ENCODE measurements at places on chromosomes 5 and 9.

DNA sequence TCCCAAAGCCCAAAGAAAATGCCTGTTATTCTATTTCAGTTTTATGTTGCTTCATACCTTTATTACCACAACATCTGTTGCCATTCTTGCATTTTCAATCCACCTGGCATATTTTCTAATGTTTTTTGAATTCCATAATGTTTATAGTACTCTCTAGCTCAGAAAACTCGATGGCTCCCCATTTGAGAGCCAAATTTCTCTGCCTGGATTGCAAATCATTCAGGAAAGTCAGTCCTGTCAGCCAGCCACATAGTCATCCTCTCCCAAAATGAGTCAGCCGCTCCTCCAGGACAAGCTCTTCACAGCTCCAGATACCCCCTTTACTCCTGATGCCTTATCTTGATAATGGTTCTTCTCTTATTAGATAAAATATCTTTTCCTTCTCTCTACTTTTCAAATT lies 78.2 kb upstream of the ADCY2 start:
- no peak for DNase-seq

DNA sequence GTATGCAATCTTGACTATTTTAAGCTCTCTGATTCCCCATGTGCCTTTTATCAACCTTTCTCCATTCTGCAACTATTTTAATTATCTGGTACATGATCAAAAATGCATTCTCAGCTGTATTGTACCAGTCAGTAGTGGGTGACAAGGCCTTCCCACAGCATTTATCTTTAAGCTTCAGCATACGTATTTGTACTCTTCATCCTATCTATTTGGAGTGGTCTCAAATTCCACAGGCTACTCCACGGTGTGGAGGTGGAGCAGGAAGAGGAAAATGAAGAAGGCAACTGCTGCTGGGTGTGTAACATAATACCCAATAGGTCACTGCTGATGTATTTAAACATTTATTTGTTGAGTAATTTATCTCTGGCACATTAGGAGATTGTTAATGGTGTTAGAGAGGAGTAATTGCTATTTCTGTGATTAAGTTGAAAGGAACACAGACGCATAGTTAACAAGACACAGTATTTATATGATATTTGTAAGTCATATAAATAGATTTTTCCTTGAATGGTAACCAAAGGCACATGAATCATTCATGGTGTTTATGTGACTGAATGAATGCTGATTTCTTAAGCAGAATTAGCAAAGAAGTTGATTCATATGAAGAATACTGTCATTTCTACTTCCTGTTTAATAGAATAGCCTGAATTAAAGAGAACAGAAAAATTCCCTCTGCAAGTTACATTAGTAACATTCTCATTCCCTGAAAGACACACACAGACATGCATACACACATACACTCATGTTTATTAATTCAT lies 153.8 kb upstream of the NR3C1 start:
- DNase-seq, result no peak

DNA sequence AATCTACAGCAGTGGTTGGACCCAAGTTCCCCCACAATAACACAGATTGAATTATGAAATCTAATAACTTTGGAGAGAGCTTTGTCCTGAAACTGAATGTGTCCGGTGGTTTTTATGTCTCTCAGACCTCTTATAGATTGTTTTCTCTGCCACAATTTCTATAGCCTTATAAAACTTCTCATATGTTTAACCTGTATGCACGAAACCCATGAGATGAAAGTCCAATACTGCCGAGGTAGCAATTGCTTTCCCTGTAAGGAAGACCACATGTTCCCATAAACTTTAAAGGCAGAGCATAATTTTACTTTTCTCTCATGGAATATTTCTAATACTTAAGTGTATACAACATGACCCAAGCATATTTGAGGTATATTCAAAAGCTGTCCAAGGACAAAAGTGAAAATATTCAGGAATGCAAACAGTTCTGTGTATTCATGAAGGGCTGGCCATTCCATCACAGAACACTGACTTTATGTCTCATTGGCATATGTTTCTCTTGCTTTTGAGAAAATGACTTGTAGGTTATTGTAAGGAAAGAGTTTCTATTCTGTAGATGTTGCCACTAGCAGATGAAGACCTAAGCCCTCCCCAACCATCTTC lies 94.4 kb upstream of the TLE4 start:
- DNase-seq, result no peak

- DNase-seq, result no peak
Measured at GRCh38 chr9:127463911-127464310, 12.6 kb downstream of the LRSAM1 start.

- DNase-seq, result no peak
Measured at GRCh38 chr5:164301708-164302107, 796.3 kb downstream of the MAT2B start.

- no peak for DNase-seq
Measured at GRCh38 chr5:53116597-53116996, 7.0 kb upstream of the MOCS2 start.

- DNase-seq, result peak; percentile 50
Measured at GRCh38 chr5:95644351-95645042, 2.1 kb upstream of the RFESD start.

DNA sequence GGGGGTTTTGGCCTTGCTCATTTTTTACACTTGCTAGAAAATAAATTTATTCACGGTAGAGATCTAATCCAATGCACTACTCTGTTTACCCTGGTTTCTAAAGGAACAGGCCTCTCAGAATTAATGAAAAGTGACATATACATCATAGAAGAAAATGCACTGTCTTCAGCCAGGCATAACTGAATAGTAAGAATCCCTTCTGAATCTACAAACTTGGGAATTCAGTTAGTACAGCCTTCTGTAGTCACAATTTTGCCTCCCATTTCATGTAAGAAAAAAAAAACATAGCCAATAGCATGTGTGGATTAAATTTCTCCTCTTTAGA lies 197.3 kb downstream of the CAAP1 start:
- no peak for DNase-seq

DNA sequence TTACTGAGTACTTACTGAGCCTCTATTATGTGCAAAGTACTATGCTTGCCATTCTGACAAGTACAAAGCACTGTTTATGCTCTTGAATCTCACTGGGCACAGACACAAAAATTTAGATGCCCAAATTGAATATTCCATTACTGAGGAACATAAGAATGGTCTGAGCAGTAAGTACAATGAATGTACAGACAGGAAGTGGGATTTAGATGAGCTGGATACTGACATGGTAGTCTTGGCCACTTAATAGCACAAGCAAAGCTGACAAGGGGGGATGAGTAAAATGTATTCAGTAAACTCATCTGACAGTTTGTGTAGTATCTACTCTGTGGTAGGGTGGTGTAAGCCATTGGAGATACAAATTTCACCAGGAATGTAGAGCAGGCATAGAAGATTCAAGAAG lies 132.4 kb downstream of the EFNA5 start:
- DNase-seq, result no peak

DNA sequence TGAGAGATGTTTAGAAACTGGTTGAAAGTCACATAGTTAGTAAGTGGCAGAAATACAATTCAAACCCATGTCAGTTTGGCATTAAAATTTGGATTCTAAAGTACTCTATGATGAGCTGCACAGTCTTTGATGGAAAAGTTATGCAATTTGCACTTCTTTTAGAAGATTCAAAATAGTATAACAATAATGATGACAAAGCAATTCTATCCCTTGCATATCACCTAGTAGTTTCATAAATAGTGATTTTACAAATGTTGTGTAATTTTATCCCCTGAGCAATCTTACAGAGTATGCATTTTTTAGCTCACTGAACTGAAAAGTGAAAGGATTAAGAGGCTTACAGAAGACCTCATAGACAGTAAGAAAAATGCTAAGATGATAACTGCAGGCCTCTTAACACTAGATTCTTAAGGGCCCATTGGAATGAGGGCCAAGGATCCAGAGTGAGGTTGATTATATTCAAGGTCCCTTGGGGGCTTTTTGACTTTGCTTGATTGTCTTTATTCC lies 3.7 kb downstream of the C5orf46 start:
- no peak for DNase-seq

GRCh38 chr9:88835038-88835466 lies 156.2 kb upstream of the S1PR3 start:
- DNase-seq, result no peak

GRCh38 chr5:168269937-168270330 lies 21.5 kb upstream of the WWC1 start:
- DNase-seq, result no peak

DNA sequence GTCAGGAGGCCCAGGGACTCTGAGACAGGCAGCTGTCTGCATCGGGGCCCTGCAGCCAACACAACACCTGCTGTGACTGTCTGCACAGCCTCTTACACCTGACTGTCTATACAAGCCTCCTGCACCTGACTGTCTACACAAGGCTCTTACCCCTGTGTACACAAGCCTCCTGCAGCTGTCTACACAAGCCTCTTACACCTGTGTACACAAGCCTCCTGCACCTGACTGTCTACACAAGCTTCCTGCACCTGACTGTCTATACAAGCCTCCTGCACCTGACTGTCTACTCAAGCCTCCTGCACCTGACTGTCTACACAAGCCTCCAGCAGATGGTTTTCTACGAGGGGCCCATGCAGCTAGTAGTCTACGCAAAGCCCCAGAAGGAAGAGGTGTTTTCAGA lies 18.6 kb downstream of the IRX2 start:
- DNase-seq, result no peak

- DNase-seq, result no peak
Measured at GRCh38 chr9:70409280-70409679, 5.2 kb downstream of the KLF9 start.

DNA sequence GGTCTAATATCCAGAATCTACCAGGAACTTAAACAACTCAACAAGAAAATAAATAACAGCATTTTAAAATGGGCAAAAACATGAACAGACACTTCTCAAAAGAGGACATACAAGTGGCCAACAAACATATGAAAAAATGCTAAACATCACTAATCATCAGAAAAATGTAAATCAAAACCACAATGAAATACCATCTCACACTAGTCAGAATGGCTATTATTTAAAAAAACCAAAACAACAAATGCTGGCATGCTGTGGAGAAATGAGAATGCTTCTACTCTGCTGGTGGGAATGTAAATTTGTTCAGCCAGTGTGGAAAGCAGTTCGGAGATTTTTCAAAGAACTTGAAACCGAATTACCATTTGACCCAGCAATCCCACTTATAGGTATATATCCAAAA lies 63.1 kb downstream of the ADAMTS6 start:
- no peak for DNase-seq

GRCh38 chr5:119074419-119074818 lies 3.5 kb downstream of the DMXL1 start:
- no peak for DNase-seq

- DNase-seq, result no peak
Measured at GRCh38 chr5:145360936-145361335, 474.2 kb downstream of the PRELID2 start.

GRCh38 chr9:137305060-137305797 lies 3.2 kb upstream of the NRARP start:
- no peak for DNase-seq

DNA sequence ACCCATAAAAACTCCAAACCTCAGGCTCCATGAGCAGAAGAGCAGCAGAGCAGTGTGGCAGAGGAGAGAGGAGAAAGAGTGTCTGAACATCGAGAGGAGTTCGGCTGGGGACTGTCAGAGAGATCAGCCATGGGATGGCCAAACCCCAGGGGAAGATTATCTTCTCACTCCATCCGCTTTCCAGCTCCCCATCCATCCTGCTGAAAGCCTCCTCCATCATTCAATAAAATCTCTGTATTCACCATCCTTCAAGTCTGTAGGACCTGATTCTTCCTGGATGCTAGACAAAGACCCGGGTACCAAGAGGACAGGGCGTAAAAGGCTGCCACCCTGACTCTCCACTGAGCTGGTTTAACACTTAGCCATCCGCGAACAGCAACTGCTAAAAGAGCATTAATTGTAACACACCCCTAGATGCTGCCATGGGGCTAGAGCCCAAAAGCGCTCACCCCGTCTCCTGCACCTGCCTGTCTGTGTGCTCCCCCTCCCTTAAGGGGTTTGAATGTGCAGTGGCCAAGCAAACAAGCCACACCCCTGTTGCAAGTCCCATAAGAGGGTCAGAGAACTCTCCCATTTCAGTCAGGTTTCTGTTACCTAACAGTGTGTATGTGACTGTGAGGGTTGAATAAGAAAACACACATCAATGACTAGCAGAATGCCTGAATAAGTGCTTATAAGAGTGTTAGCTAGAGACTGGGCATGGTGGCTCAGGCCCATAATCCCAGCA lies 13.9 kb upstream of the SELENOP start:
- DNase-seq, result no peak

- no peak for DNase-seq
Measured at GRCh38 chr9:101443364-101443771, 7.8 kb upstream of the ALDOB start.

- DNase-seq, result no peak
Measured at GRCh38 chr9:3993773-3994172, 306.1 kb downstream of the GLIS3 start.

- no peak for DNase-seq
Measured at GRCh38 chr9:136055715-136056545, 39.2 kb downstream of the NACC2 start.

- DNase-seq, result peak; percentile 2
Measured at GRCh38 chr5:27083449-27084415, 45.3 kb upstream of the CDH9 start.

- DNase-seq, result no peak
Measured at GRCh38 chr5:127766676-127767335, 63.6 kb downstream of the CCDC192 start.

DNA sequence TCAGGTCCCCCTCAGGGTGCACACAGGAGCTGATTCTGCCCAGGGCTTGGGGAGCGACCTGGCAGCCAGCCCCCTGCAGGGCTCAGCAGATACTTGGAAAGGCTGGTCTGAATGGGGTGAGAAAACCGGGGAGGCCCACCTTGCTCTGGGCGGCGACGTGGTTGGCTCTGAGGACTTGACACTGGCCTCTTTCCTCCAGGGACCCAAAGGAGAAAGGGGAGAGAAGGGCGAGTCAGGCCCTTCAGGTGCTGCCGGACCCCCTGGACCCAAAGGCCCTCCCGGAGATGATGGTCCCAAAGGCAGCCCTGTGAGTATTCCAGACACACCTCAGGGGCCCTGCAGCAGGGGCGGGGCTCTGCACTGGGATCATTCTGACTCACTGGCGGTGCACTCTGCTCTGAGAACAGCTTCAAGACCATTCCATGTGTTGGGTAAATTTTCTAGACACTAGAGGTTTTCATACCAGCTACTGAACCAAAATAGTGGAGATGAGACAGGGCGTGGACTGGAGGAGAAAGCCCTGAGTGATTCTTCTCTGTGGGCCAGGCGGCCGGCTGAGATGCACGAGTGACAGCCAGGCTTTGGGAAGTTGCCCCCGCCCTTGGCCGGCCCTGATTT lies 65.9 kb upstream of the FCN2 start:
- DNase-seq, result no peak

DNA sequence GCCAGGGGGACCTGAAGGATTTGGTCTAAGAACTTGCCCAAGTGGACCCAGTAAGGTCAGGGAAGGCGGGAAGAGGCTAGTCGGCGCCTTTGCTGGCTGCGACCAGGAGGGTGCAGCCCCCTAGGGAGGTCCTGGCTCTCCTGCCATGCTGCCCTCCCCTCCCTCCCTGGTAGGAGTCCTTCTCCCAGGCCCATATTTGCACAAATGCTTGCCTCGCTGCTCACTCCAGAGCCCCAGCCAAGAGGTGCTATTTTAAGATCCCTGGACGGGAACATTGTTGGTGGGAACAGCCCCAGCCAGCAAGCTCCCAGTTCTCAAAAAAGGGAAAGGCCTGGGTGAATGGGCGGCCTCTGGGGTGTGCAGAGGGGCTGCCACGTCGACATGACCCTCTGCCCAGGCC lies 4.3 kb upstream of the IL17B start:
- no peak for DNase-seq

GRCh38 chr5:115954144-115954543 lies 8.1 kb upstream of the LVRN start:
- no peak for DNase-seq
